ENCODE measurements at places on chromosomes 6 and 20.

- no peak for DNase-seq
Measured at GRCh38 chr6:140663094-140663493, 1288.6 kb upstream of the CITED2 start.

- DNase-seq = no peak
Measured at GRCh38 chr6:128432394-128432793, 88.0 kb downstream of the PTPRK start.

- DNase-seq = no peak
Measured at GRCh38 chr6:105324386-105324950, 78.4 kb downstream of the PREP start.

DNA sequence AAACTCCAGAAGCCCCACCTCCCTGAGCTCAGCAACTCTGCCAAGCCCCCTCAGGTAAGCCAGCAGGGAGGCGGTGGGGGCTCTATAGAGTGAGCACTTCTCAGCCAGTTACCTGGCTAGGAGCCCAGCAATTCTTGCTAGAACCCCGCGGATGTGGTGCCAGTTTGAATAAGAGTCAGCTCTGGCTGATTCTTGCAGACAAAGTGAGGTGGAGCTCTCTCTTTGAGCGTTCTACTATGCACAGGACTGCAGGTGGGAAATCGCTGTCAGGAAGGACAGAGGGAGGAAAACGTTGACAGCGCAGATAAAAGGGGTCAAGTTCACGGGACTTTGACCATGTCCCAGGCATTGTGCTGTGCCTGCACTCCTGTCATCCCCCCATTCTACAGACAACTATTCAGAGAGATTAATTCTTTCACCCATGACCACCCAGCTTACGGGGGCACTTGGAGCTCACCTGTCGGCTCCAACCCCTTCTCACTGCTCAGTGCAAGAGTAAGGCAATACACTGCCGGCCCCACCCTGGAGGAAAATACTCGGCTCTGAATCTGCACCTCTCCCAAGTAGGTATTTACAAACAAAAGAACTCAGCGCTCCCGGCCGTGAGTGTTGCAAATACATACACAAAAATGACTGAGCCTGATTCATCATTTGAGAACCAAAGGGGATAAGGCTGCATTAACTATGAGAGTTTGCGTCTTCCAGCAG is 92.9 kb downstream of the ANKRD60 start:
- no peak for DNase-seq

GRCh38 chr6:155417454-155417853 is 38.2 kb downstream of the NOX3 start:
- no peak for DNase-seq

DNA sequence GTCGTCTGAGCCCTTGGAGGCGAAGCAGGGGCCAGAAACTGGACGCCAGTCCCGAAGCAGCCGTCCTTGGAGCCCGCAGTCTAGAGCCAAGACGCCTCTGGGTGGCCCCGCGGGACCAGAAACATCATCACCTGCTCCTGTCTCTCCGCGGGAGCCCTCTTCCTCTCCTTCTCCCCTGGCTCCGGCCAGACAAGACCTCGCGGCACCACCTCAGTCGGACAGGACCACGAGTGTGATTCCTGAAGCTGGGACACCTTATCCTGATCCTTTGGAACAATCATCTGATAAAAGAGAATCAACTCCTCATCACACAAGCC is 416 bp downstream of the RSPH4A start:
- DNase-seq = no peak

DNA sequence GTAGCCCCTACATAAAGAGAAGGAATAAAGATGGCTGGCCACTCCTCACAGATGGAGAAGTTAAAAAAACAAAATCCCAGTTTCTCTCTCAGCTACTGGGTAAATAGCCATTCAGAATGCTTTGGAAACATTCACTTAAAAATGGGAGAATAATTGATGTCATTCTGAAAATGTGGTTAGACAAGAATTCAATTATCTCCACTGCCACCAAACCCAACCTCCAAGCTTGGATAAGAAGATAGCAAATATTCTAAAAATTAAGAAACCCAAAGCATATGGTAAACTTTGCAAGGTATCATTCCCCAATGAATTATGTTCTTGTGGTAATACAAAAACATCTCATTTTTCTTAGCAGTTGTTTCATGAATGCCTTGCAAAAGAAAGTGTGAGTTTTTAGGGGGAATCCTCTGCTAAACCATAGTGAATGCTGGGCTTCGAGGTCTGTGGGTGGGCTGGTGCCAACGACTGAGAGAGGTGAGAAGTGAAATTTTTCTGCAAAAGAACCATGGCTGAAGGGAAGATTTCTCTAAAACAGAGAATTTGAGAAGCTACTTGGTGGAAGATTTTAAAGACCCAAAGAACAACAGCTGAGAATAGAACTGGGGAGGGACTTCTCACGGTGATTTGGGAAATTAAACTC is 497.9 kb upstream of the JARID2 start:
- DNase-seq = no peak

- no peak for DNase-seq
Measured at GRCh38 chr20:31517373-31517772, 3.1 kb downstream of the HM13 start.

GRCh38 chr20:20492521-20493332 is 124.8 kb downstream of the INSM1 start:
- DNase-seq = no peak

- DNase-seq = no peak
Measured at GRCh38 chr6:112606656-112607435, 259.7 kb downstream of the RFPL4B start.

DNA sequence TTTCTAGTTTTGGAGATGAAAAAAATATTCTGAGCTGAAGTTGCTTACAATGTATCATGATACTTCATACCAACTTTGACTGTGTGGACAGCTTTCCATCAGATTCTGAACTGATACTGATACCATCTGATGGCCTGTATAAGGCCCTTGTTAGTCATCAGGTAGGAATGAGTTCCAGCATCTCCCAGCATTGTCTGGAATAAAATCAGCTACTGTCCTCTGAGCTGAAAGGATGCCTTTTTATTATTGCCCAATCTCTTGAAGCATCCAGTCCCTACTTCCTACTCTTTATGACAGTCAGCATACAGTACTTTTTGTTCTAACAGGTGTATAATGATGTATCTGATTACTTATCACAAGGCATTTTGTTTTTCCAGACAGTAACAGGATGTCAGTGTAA is 70.6 kb upstream of the EYA4 start:
- no peak for DNase-seq

- no peak for DNase-seq
Measured at GRCh38 chr6:126381498-126381897, 41.6 kb downstream of the CENPW start.

- no peak for DNase-seq
Measured at GRCh38 chr6:112761740-112762139, 414.6 kb downstream of the RFPL4B start.

GRCh38 chr20:37914672-37915433 is 11.9 kb downstream of the VSTM2L start:
- DNase-seq = no peak
